ENCODE measurements at places on chromosomes 1 and 21.

GRCh38 chr1:118716775-118717174 lies 271.4 kb downstream of the TBX15 start:
- DNase-seq, result peak; percentile 35

GRCh38 chr1:151773702-151774101 lies 10.4 kb upstream of the MRPL9 start:
- peak; percentile 53 for DNase-seq

GRCh38 chr1:178946855-178947676 lies 76.2 kb upstream of the ANGPTL1 start:
- no peak for DNase-seq

DNA sequence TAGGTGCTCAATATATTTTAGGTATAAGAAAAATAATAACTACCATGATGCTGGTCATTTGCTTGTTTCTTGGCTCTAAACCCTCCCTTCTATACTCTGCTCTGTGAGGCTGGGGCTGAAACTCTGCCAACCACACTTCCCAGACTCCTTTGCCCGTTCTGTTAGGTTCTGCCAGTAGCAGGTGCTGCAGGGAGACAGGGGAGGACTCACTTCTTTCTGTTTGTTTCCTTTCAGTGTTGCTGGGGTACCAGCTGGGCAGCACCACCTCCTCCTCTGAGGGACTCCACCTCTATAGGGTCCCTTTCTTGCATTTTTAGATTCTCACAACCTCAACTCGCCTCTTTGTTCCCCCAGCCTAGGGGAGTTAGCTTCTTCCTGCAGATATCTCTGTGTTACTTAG lies 17.0 kb upstream of the SH2D2A start:
- DNase-seq, result no peak

DNA sequence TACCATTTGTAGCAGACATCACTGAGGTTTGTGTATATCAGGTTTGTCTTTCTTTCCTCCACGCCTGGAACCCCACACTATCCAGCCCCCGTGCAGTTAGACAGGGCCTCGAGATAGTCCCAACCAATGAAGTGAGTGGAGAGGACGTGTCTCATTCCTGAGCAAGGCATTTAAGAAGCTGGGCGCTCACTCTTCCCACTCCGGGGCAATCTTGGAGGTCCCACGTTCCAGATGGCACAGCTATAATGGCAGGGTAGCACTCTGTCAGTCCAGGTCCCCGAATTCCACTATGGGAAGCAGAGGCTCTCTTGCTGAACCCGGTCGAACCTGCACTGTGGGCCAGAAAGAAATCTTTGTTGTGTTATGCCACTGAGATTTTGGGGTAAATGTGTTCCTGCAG lies 57.3 kb upstream of the CSF3R start:
- no peak for DNase-seq

DNA sequence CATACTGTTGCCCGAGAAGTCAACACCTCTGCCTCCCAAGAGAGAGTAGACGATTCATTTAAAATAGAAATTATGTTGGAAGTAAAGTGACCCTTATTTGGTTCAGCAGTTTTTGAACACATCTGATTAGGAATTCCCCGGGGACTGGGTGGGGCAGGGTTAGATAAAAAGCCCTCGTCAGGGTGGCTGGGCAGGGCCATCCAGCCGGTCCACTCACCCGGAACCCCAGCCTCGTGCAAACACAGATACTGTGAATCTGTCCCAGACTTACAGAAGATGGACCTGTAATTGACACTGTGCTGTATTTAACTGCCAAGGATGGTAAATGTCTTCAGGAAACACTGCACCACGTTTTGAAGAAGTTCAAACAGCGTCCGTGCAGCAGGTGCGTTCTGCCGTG lies 63.7 kb downstream of the PRDM16 start:
- DNase-seq, result no peak
